ENCODE measurements at places on chromosomes 4 and X. TPM values are rescaled to one million over a fixed set of nuclear protein-coding genes. Genes with fewer than 3 reads are reported as not detected.

The TBX22 gene
- total RNA-seq, result not detected

The TECRL gene
- total RNA-seq, result not detected

The ZNF827 gene
- 4.1 TPM for total RNA-seq

The ITIH6 gene
- 0.02 TPM for total RNA-seq

The CCKAR gene
- not detected for total RNA-seq

The ZNF732 gene
- not detected for total RNA-seq

The MAGEA10 gene
- total RNA-seq, result not detected

The SPANXA2 gene
- not detected for total RNA-seq

The DGAT2L6 gene
- not detected for total RNA-seq

The TMEM131L gene
- 9.7 TPM for total RNA-seq

The RIPPLY1 gene
- not detected for total RNA-seq

The SLC26A1 gene
- total RNA-seq, result 0.61 TPM

DNA sequence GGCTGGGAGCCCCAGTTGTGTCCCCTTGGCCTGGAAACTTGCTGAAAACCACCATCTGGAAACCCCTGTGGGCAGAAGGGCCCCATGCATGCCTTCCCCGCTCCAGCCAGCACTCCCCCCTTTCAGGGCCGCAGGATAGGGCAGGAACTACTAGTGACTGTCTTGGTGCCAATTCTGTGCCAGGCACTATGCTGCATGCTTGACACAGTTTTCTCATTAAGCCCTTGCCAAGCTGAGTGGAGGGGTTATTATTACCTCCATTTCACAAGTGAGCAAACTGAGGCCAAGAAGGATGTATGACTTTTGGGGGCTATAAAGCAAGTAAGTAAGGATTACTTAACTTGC lies 73.6 kb upstream of the PJA1 start:
- DNase-seq, result no peak

DNA sequence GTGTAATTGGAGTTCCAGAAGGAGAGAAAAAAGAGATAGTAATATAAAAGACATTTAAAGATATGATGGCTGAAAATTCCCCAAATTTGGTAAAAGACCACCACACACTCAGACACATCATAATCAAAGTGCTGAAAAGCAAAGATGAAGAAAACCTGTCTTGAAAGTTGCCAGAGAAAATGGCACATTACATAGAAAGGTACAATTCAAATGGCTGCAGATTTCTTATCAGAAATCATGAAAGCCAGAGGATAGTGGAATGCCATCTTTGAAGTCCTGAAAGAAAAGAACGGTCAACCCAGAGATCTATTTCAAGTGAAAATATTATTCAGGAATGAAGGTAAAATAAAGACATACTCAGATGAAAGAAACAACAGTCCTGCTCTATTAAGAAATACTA lies 29.3 kb upstream of the PAGE4 start:
- no peak for DNase-seq

- DNase-seq, result no peak
These were observed 3.5 kb downstream of the SH3KBP1 start for GRCh38 chrX:19883878-19884277.

DNA sequence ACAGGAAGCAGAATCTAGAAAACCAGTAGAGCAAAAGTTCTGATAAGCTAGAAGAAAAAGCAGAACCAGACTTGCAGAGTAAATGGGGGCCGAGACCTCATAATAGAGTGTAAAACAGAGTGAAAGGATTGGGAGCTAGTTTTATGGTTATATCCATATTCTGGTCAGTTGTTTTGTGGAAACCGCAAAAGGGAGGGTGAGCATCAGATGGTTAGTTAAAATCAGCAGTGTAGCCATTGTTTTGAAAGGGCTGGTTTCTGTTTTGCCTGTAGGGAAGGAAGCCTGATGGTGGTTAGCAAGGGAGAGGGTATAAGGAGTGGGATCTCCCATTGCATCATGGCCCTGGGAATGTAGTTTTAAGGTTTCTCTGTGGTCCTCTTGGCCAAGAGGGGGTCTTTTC lies 17.2 kb upstream of the CCNI start:
- no peak for DNase-seq

- no peak for DNase-seq
These were observed 281.4 kb downstream of the LDB2 start for GRCh38 chr4:16617011-16617410.

- DNase-seq, result no peak
These were observed 3.4 kb downstream of the TENM3 start for GRCh38 chr4:182246401-182247205.

DNA sequence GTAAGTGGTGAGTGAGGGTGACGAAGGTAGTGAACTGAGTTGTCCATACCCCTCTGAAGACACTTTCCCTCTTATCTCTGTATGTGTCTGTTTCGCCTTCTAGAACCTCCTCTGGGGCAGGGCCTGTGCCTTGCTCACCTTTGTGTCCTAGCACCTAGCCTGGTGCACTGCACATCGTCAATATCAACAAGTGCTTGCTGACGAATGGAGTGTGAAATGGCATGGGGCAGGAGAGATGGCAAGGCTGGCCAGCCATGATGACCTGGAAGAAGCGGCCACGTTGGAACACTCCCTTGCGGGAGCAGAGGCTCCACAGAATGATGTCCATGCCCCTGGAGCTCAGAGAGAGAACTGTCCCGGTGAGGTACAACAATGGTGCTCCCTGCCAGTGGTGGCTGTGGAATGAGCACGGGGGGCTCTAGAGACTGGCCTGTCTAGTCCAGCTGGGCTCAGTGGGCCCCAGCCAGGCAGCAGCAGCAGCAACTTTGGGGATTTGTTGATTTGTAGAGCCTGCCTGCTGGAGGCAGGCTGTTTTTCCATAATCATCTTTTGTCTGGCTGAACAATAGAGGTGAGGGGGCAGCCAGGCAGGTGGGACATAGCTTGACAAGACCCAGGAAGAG lies 112.2 kb upstream of the PJA1 start:
- no peak for DNase-seq

GRCh38 chr4:155854582-155855226 lies 11.4 kb downstream of the ASIC5 start:
- peak; percentile 71 for DNase-seq

GRCh38 chr4:165721815-165722214 lies 151.2 kb upstream of the TLL1 start:
- DNase-seq, result no peak

GRCh38 chr4:146407257-146407656 lies 114.5 kb downstream of the SLC10A7 start:
- no peak for DNase-seq

DNA sequence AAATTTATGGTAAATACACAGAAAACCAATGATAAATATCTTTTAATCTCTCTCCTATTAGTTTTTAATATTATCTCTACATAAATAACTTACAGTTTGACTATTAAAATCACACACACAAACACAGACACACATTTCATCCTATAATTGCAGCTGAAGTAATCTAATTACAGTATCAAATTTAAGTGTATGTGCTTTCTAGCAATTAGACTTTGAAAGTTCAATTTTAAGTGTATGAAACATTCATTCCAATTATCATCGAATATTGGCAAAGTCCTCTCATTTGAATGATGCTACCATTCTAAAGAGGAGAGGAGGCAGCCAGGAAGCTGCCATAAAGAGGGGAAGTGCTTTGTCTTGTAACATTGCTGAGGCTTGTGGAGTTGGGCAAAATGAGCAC lies 221.2 kb upstream of the PABPC4L start:
- DNase-seq, result no peak

GRCh38 chrX:129781134-129781672 lies 1.5 kb downstream of the SASH3 start:
- DNase-seq, result no peak

DNA sequence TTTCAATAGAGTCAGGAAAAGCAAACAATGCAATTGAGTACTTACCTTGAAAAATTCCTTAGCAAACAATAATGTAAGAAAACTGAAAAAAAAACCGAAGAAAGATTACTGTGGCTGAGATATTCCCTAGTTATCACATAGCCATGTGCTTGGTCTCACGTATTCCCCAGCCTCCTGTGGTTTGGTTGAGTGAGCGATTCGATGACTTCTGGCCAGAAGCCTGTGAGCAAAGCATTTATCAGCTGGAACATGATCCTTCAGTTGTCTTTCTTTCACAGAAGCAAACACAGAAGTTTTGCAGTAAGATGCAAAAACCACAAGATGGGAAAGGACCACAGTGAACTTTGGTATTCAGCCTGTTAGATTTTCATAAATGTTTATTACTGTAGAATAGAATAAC lies 1754.3 kb upstream of the AGA start:
- DNase-seq, result peak; percentile 19

GRCh38 chrX:27085346-27085745 lies 377.8 kb downstream of the PPP4R3C start:
- DNase-seq, result no peak

DNA sequence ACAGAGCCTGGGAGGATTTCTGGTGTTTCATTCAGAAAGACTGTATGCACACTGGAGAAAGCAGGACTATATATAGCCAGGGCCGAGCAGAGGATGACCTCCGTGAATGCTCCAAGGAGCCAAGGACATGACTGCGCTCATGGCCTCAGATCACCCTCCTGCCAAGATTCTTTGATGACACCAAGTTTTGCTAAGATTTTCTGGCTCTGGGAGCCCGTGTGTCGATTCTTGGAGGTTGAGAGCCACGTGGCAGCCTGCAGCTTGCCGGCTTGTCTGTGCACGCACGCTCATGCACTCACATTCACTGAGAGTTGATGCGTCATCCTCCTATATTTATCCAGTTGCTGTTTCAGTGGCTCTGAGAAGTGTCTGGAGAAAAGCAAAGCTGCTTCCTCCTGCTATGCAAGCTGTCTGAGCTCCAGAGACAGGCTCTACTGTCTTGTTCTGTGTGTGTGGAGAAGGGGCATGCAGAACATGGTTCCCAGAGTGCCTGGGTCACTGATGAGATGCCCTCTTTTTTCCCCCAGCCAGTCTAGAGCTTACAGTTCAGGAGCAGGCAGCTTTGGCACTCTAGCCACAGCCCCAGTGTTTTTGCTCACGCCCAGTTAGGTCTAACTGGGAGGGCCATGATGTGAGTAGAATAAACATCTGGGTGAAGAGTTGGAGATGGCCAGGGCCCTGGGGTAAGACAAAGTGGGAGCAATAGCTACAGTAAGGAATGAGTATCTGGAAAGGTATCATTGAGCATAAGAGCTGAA lies 64.9 kb upstream of the SCOC start:
- DNase-seq, result peak; percentile 38

DNA sequence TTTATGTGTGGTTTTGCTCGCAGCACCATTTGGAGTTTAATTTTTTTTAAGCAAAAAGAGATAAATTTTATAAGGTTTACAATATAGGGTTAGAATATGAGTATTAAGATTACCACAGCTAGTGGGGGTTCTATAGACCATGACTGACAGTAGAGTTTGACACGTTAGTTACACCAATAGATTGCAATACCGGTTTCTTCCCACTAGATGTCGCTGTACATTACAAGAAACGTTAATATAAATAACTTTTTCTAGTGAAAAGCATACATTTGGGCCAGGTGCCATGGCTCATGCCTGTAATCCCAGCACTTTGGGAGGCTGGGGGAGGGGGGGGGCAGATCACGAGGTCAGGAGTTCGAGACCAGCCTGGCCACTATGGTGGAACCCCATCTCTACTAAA lies 433.6 kb downstream of the MAGEB5 start:
- DNase-seq, result peak; percentile 16

DNA sequence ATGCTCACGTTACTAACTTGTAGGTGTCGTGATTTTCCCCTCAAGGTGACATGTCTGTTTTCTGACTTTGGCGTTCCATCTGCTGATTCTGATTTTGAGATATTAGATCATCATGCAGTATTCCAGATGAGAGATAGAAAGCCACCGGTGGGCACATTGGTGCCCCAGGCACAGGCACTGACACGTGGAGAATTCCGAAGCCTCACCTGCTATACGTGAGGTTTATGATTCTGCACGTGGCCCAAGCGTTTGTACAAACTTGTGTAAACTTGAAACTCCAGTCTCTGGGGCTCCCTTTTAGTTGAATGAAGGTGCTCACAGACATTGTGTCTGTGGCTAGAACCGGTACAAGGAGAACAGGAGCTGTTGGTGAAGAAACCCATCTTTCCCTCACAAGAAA lies 81.1 kb downstream of the TENM3 start:
- no peak for DNase-seq

DNA sequence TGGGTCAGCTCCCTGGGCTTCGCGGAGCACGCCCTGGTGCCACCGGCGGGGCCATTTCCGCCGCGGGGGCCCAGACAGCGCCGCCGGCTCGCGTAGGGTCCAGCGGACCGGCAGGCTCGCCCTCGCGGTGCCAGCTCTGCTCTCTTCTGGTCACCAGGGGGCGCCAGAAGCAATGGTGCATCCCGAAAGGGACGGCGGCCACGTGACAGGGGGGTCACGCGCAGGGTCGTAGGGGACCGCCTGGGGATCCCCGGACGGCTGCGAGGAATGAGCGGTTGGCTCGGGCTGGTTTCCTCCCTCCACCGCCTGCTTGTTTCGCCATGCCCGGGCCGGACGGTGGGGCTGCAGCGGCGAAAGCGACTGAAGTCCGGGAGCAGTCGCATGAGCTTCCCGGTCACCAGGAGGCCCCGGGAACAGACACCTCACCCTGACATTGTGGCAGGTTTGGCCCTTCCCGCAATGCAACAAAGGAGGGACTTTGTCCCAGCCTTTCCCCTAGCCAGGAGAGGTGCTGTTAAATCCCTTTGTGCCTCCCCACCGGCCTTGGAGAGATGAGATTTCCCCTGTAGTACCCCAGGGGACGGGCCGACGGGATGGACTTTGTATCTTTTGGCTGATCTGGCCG lies 15.8 kb downstream of the ZCCHC12 start:
- DNase-seq, result peak; percentile 63

GRCh38 chrX:106862972-106863688 lies 40.0 kb downstream of the RIPPLY1 start:
- peak; percentile 19 for DNase-seq

GRCh38 chr4:22678940-22679854 lies 13.5 kb upstream of the GBA3 start:
- DNase-seq, result no peak

GRCh38 chr4:18931643-18932377 lies 910.3 kb upstream of the LCORL start:
- DNase-seq, result no peak

GRCh38 chrX:150870029-150870428 lies 28.4 kb downstream of the CD99L2 start:
- DNase-seq, result no peak

- peak; percentile 34 for DNase-seq
These were observed 562.2 kb downstream of the ZIC3 start for GRCh38 chrX:138128027-138128671.

DNA sequence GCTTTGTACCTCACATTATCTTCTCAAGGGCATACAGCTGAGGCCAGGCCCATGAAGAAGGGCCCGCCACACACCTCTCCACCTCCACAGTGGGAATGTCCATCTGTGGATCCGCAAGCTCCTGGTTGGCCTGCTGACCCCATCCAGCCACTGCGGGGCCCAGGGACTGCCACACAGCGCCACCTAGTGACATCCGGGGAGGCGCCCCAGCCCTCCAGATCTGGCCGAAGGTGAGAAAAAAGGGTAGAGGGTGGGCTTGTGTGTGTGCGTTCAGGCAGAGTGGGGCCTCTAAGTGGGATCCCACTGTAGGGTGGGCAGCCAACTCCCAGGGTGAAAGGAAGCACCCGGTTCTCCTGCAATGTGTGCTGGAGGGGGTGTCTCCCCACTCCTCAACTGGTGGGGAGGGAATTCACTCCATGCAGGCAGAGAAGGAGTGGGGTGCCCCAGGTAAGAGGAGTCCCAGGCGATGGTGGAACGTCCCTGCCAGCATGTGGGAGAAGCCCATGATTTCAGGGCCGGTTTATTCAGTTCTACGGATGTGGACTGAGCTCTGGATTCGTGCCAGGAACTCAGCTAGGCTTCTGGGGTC lies 117.3 kb downstream of the ENPP6 start:
- peak; percentile 50 for DNase-seq

GRCh38 chr4:53100501-53101190 lies 238.5 kb downstream of the RASL11B start:
- DNase-seq, result no peak

All from NCI-H460 (cell line).